ENCODE measurements at places on chromosomes 13 and 19. TPM values are rescaled to one million over a fixed set of nuclear protein-coding genes. Genes with fewer than 3 reads are reported as not detected.

DNA sequence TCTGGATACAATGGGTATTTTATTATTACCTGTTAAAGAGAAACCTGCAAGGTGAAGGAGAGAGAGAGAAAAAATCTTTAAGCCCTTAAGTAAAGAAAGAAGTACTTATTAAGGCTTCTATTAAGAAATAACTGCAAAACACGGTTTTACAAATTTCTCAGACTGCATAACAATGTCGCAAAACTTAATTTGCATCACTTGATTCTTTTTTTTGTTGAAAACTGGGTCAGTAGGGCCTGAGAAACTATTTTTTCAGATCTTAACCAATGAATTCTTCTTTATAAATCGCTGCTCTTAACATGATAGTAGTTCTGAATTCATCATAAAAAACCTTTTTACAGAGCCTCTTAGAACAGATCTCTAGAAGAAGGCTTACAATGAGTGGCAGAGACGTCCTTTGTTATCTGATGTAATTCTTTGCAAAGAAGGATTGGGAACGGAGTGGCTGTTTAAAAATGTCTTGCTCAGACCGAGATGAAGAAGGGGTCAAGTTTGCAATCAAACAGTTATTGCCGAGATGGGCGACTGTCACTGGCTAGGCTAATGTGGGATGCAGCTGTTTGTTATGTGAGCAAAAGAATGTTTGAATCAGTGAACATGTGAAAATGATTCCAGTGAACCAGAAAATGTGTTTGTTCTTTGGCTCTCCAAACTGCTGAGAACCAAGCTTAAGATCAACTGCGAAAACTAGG lies 76.3 kb downstream of the ZNF536 start:
- DNase-seq, result no peak

DNA sequence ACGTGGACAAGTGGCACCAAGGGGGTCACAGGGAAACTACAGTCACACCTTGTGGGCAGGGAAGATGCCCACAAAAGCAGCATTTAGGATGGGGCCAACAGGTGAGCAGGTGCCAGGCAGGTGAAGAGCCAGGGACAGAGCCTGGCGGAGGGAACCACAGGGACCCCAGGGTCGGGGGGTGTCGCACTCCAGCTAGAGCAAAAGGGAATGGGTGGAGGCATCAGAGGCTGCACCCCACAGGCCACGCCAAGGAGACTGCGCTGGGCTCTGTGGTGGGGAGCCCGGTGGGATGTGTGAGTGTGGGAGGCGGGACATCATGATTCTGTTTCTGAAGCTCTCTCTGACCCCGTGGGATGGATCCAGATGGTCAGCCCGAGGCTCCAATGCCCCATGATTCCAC lies 66.7 kb downstream of the EPS15L1 start:
- DNase-seq, result no peak

- DNase-seq, result no peak
Observed at GRCh38 chr13:30726192-30726591, 9.2 kb upstream of the ALOX5AP start.

- DNase-seq, result no peak
Observed at GRCh38 chr13:110210604-110210985, 96.4 kb downstream of the COL4A1 start.

DNA sequence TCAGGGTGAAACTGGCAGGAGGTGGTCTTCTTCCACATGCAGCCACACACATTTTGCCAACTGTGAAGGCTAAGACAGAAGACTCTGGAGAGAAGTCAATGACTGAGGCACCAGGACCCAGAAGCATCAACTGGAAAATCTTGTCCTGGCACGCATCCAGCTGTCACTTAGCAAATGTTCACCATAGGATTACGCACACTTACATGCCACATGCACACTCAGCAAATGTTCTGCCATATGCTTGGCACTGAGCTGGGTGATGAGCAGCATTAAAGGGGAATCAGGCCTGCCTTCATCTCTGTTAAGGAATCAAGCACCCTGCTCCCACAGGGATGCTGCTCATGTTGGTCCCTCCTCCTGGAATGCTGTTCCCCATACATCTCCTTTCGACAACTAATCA lies 5.1 kb downstream of the ZNF599 start:
- peak; percentile 76 for DNase-seq

DNA sequence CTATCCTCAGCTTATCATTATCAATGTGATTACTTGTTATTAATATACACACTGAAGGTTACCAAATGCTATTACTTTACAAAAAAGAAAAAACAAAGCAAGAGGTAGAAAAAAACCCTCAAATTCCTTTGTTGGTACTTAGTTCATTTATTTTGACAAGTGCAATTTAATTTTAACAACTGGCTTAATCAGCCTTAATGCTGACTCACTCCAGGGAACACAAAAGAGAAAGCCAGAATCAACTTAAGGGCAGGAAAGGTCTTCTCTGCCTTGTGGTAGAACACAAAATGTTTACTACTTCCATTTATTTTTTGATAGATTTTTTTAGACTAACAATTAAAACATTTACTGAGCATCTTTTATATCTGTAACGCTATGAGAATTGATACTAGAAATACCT lies 417.1 kb downstream of the PCDH17 start:
- DNase-seq, result no peak

GRCh38 chr13:23579896-23580683 lies 9.9 kb downstream of the TNFRSF19 start:
- no peak for DNase-seq

DNA sequence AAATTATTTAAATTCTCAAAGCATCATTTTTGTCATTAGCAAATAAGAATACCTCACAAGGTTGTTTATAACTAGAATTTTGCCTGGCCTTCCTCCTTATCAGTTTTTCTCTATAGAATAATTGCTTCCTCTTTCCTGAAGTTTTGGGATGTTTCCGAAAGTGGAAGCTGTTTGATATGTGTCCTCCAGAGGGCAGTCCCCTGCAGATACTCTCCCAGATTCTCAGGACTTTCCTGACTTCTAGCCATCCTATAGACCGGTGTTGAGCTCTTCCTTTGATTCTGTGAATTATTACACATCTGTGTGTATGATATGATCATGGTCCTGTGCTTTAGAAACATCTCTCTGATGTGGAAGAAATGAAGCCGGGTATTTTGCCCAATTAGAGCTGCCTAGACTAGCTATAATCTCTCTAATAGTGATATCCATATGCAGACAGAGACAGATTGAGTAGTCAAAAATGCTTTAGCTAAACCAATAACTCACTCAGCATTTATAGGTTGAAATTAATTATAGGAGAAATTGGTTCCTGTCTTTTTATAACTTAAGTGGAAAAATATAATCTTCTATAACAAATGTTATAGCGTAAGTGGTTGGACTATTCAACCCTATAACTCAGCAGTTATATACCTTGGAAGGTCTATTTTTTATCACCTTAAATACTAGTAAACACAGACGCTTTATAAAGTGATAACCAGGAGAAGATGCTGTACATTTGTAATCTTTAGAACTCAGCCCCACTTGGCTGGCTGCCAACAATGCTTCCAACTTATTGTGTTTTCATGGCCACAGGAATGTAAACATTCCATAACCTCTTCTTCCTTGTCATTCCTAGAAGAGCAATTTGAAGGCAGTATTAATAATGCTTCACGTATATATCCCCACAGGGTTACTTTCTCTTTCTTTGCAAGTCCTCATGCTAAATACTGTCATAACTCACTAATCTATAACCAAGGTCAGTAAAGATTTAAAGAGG lies 201.0 kb upstream of the RXFP2 start:
- no peak for DNase-seq

- no peak for DNase-seq
Observed at GRCh38 chr19:41792513-41793413, 3.6 kb upstream of the CEACAM3 start.

GRCh38 chr13:84894749-84895148 lies 904.5 kb downstream of the SLITRK6 start:
- DNase-seq, result no peak

ZNF284 gene
- total RNA-seq, result 6.8 TPM

CLEC4G gene
- total RNA-seq, result 0.17 TPM

ZNF850 gene
- total RNA-seq, result 6.4 TPM

LIPE gene
- 6.7 TPM for total RNA-seq

PRTN3 gene
- 3.8 TPM for total RNA-seq
